ENCODE measurements at places on chromosomes 1 and 21.

- DNase-seq = no peak
These were observed 104.6 kb downstream of the NEGR1 start for GRCh38 chr1:72177711-72178110.

DNA sequence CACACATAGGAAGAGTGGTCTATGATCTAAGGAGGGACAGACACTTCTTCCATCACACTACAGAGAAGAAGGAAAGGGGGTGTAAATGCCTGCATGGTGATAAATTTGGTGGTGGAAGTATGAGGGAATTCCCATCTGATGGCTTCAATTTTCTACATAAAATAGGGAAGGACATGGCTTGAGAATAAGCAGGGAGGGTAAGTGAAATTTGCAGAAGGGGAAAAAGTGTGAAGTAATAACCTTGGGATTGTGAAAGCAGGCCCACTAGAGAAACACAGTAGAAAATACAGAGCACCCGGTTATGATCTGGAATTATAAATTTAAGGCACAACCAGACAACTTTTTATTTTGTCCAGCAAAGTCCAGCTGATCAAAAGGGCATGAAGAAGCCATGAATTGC is 22.7 kb upstream of the HIVEP3 start:
- no peak for DNase-seq

GRCh38 chr1:5389101-5389885 is 602.9 kb downstream of the NPHP4 start:
- peak; percentile 7 for DNase-seq

DNA sequence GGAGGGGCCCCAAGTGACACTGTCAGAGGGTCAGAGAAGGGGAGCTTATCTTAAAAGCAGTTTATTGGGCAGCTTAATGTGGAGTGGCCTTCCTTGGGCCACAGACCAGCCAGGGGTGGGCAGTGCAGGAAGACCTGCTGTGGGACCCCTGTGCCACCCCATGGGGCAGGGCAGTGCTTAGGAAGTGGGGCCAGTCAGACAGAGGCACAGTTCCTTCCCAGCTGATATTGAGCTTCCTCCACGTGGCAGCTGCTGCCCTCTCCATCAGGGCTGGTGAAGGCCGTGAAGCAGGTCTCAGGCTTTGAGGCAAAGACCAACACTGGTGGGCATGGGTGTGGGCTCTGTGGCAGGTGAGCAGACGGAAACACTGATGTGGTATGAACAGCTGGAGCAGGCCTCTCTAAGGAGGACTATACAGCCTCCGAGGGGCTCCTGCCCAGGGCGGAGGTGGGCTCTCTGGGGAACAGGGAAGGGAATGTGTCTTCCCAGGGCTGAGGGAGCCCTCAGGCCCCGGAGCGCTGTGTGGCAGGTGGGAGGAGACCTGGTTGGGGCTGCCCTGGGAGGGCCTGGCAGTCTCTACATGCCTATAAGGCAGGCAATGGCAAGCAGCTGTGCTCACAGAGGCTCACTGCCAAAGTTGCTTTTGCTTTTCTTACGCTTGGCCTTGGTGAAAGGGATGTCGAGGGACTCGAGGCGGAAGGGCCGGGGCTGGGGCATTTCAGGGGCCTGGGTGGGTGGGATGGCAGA is 3.0 kb upstream of the DDOST start:
- DNase-seq = no peak

DNA sequence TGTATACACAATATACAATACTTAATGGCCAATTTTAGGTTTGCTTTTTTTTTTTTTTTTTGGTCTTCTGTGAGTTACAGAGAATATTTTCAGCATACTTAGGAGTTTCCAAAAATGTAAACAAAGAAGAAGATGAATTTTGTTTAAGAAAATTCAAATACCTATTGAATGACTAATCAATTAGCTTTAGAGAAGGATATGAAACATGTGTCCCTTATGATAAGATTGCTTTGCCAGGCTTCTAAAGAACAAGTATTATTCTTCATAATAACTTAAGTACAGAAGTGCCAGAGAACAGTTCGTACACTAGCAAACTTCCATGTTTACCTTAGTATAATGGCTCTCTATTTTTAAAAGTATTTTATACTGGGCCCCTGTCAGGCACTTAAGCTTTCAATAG is 1191.0 kb upstream of the NCAM2 start:
- no peak for DNase-seq

DNA sequence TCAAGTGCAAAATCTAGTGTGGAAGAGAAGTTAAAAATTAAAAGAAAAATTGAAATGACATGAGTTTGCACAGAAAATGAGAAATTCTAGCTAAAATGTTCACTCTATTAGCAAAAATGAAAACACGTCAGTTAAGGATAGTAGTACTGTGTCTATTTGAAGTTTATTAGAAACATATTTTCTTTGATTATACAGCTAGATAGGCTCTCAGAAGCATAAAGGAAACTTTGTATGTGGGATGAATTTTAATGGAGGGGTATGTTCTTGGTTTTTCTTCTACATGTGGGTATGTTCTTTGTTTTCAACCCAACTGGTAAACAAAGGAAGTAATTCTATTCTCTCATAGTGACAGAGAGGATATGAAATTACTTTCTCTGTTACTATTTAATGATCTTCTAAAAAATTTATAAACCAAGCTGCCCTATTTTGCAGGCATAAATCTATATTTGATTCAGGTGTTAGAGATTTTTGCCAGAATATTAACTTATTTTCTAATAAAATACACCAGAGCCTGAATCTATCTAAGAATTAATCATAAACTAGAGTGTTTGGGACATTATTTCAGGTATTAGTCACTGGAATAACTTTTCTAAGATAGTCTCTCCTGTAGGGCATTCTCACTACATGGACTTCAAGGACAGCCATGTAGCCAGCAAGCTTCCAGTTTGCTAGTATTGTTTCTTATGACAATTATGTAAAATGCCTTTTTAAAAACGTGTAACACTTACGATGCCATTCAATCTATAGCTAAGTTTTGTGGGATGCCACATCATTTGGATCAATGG is 15.8 kb downstream of the GPSM2 start:
- no peak for DNase-seq

- no peak for DNase-seq
These were observed 299.9 kb upstream of the PLD5 start for GRCh38 chr1:242824435-242824834.

DNA sequence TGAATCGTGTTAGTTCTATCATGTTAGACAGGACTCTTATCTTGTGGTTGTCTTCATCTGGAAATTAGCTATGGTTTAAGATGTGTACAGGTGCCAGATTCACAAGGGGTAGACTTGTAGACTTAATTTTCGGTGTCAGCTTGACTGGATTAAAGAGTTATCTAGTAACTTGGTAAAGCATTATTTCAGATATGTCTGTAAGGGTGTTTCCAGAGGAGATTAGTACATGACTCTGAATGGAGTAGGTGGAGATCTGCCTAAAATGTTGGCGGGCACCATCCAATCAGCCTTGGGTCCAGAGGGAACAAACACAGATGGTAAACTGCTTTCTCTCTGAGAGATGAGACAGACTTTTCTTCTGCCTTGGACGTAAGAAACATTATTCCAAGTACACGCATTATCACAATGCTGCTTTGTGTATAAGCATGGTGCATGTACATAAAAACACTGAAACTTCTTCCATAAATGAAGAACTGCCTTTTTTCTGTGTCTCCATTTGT is 434.6 kb downstream of the SMYD3 start:
- no peak for DNase-seq

DNA sequence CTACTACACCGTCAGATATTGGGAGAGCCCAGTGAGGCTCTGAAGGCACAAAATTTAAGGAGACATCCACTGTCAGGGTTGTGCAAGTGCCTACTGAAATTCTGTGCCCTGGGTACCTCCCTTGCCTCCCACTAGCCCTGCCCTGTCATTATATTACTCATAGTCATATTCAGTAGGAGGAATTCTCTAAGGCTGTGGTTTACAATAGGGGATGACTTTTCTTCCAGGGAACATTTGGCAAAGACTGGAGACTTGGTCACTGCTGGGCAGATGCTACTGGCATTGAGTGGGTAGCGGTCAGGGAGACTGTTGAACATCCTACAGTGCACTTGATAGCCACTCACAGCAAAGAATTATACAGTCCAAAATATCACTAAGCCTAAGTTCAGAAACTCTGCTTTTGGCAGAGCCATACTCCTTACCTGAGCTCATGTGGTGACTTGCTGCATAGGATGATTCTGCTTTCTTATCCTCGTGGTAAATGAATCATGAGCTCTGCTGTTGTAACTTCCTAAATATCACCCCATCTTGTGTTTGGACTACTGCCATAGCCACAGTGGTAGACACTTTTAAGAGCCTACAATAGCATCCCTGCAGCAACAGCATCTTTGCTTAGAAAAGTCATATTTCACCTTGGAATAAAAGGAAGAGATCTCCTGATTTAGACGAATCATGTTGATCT is 563.4 kb upstream of the PLXNA2 start:
- DNase-seq = no peak

DNA sequence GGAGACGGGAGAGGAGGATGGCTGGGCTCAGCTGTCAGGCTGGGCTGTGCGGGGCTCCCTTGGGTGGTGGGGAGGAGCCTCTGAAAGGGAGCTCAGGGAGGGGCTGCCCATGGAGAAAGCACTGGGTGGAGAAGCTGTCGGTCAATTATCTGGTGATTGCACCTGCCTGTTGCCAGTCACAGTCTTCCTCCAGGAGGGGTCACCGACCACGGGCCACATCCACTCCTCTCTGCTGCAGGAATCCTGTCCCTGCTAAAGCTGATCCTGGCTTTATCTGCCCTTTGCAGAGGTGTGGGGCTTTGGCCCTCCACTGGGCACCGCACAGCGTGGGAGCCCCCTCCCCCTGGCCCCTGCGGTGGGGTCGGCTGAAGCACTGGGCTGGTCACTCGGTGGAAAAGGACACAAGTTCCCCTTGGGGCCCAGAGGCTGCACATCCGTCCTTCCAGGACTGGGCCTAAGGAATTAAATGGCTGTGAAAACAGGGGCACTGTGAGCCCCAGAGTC is 21.8 kb upstream of the COL18A1 start:
- no peak for DNase-seq

DNA sequence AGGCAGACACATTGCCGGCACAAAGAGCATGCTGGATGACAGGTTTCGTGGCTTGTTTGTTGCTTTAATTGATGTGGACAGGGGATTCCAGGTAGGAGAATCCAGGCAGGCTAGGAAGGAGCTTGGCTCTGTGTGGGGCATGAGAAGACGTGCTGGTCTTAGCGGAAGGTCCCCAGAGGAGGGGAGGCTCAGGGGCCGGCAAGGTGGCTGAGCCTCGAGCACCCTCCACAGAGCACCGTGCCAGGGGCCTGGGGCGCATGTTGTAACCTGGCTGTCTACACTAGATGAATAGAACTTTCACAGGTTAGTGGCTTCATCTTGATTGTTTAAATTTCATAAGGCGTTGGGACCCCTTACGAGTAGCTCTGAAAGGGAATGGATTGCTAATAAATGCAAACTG is 223.1 kb downstream of the CAMTA1 start:
- DNase-seq = no peak

DNA sequence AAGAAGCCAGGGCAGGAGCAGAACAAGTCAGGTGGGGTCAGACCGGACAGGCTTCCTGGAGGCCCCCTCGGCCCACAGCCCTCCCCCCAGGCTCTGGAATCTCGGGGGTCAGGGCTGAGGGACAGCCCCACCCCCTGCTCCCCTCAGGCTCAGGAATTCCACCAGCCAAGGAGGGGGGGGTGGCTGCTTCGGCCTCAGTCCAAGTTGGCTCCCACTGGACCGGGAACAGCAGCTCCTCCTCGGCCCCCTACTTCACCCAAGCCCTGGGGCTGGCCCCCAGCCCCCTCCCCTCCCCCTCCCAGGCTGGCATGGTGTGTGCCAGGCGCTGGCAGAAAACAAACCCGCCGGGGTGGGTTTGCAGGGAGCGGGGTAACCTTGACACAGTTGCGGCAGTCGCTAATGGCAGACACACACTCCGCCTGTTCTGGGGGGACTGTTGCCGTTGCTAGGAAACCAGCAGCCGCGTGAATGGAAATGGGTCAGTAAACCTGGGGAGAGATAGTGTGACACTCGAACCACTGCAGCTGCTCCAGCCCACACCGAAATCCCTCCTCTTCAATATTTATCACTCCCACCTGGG is 32.4 kb downstream of the AHDC1 start:
- no peak for DNase-seq

GRCh38 chr1:159957824-159958268 is 3.8 kb upstream of the SLAMF9 start:
- DNase-seq = no peak

DNA sequence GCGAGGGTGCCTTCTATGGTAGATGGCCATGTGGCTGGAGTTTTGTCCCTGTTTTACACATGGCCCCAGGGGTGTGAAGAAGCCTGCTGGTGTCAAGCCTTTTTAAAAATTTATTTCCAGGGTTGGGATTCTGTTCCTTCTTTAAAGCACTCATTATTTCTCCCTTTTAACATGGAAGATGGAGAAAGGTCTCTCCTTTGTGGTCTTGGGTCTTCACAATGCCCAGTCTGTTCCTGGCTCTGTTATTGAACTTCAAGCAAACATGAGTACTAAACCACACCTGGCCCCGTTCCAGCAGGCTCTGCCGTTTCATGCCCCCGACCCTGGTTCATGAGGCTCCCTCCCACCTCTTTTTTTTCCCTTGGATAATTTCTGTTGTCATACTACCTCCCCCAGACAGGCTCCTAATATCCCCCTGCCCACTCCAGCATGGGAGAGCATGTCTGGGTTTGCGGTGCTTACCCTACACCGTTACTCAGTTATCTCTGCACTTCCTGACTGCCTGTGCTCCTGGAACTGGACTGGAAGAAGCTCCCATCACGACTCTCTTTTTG is 121.2 kb upstream of the KIAA0040 start:
- DNase-seq = no peak

DNA sequence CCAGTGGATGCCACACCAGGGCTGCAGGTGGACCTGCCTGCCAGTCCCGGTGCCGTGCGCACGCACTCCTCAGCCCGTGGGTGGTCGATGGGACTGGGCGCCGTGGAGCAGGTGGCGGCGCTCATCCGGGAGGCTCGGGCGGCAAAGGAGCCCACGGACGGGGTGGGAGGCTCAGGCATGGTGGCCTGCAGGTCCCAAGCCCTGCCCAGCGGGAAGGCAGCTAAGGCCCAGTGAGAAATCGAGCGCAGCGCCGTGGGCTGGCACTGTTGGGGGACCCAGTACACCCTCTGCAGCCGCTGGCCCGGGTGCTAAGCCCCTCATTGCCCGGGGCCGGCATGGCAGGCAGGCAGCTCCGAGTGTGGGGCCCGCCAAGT is 1171.8 kb upstream of the B3GALT2 start:
- no peak for DNase-seq

DNA sequence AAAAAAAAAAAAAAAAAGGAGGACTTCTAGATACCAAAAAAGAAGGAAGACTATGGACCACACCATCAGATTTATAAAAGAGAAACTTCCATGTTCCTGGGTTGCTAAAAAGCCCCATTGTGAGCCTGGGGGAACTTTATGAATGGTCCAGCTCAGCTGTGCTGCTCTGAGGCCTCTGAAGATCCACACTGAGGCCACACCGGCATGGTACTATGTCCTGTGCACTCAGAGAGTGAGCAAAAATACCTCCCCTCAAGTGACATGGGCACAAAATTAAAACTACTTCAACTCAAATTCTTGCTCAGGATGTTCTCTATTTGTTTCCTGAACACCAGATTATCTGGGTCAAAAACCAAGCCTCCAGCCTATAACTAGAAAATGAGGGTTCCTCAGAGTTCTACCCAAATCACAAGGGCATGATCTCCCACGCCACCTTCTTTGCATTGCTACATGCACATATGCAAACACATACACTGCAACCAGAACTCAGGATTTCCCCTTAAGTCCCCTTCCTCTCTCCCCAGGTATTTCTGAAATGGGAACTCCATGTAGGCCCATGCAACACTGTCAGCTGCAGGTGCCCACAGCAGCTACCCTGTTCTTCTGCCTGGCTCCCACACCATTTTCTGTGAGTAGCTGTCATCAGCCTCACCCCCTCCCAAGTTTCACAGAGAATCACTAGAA is 94.4 kb downstream of the SH3GLB1 start:
- DNase-seq = no peak

GRCh38 chr1:245837718-245838117 is 669.4 kb downstream of the SMYD3 start:
- no peak for DNase-seq
